Smooth muscle cell of bladder (primary cell): ENCODE measurements at places on chromosomes 12 and 14. TPM values are rescaled to one million over a fixed set of nuclear protein-coding genes. Genes with fewer than 3 reads are reported as not detected.

The SRRM4 gene
- under 0.01 TPM in 2 replicates for total RNA-seq

The KCNH3 gene
- total RNA-seq, result under 0.01 and 0.09 TPM in 2 replicates

The ZDHHC22 gene
- total RNA-seq, result not detected in 2 replicates

The REP15 gene
- 0.43 and 1.2 TPM in 2 replicates for total RNA-seq

The PDZRN4 gene
- 0.09 and 0.14 TPM in 2 replicates for total RNA-seq
